ENCODE measurements at places on chromosomes 3 and 15.
A peak's percentile ranks its signal among the peaks of the same experiment; 100 is the strongest.

GRCh38 chr3:128553560-128553959 lies 60.6 kb upstream of the GATA2 start:
- no peak for DNase-seq

DNA sequence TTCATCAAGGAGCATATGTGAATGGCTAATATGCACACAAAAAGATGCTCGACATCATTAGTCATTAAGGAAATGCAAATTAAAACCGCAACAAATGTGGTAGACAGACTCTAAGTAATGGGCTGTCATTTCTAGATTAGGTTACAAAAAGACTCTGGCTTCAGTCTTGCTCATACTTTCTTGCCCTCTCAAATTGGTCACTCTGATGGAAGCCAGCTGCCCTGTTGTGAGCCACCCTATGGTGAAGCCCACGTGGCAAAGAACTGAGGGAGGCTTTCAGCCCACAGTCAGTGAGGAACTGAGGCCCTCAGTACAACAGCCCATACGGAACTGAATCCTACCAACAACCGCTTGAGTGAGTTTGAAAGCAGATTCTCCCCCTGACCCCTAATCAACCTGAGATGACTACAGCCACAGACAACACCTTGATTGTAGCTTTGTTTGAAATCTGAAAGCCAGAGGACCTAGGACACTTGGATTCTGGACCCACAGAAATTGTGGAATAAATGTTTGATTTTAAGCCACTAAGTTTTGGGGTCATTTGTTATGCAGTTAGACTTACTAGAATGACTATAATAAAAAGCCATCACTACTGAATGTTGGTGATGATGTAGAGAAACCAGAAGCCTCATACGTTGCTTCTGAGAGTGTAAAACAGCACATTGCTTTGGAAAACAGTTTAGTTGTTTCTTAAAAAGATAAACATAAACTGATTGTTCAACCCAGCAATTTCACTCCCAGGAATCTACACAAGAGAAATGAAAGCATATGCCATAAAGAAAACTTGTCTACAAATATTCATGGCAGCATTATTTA lies 45.7 kb downstream of the EHHADH start:
- no peak for DNase-seq

- DNase-seq, result no peak
Measured at GRCh38 chr15:80461356-80462095, 57.3 kb downstream of the ARNT2 start.

DNA sequence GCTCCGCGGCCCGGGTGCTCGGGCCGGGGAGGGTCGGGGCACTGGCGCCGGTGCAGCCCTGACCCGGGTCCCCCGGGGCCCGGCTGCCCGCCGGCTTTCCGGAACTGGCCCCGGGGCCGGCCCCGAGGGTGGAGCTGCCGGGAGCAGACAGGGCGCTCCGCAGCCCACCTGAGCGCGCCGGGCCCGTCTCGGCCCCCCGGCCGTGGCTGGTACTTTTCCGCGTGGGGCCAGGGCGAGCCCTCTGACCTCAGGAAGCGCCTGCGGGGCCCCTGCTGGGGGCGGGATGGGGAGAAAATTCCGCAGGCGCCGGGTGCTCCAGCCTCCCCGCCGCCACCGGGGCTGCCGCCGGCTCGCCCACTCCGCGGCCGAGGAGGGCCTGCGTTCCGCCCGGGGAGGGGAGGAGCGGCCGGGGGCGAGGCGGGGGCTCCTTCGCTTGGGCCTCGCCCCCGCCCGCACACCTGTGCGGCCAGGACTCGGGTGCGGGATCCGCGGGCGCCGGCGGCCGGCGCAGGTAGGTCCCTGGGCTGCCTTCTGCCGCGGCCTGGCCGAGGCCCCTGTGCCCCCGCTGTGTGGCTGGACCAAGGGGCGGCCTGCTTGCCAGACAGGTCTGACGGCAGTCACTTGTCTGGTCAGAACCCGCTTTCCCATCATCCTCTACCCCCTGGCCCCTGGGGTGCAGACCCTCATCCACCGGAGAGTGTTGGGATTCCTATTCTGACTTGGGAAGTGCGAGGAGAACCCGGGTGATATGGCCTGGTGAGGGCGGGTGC lies 3.5 kb downstream of the FURIN start:
- DNase-seq, result peak; percentile 31

DNA sequence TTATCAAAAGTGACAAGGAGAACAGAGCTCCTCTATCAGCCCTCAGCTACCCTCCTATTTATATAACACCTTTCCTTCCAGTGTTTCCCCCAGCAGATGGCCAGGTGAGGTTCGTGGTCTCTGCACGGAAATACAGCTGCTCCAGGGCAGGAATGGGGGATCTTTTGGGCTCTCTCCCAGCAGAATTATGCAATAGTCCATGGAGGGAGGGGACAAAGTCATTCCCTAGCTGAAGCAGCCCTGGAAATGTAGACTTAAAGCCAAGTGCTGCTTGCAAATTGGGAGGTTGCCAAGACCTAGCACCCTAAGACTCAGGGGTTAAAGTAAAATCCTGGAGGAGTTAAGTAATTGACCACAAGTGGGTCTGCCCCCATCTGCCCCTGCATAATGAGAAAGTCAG lies 256.3 kb downstream of the LRTM1 start:
- DNase-seq, result no peak

- no peak for DNase-seq
Measured at GRCh38 chr3:194767446-194768207, 81.9 kb downstream of the FAM43A start.

- no peak for DNase-seq
Measured at GRCh38 chr15:58875343-58875742, 58.1 kb downstream of the SLTM start.

DNA sequence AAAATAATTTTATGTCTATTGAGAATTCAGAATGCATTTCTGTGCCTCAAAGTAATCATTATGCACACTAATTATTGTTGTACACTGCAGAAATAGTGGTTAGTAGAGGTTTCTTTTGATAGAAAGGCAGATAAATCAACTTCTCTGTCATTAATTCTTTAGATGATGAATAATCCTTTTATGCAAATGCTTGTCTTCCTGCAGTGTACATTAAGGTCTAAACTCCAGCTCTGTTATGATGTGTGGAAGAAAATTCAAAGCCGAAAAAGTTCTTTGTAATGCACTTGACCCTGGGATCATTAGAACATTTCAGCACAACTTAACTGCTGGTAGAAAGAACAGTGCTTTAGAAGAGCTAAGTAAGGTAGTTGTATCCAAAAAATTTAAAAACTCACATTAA lies 353.0 kb downstream of the NLGN1 start:
- no peak for DNase-seq

- no peak for DNase-seq
Measured at GRCh38 chr3:194607592-194608389, 25.4 kb downstream of the TMEM44 start.

DNA sequence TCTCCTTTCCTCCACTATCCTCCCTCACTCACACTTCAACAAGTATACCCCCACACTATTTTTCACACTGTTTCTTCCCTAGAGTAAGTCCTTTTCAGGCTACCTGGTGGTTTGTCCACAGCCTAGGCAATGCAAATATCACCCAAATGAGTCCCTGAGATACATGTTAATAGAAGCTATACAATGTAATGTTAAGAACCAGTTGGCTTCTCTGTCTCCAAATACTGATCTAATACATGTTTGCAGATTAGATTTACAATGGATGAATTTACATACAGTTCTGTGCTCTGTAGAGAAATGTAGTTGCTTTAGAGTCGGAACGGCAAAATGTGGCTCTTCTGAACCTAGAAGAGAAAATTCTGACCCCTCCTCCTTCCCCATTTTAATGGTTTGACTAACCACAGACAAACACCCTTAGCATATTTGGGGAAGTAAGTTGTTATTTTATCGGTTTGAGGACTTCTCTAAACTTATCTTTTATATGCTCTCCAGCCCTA lies 63.6 kb upstream of the MBNL1 start:
- peak; percentile 96 for DNase-seq

DNA sequence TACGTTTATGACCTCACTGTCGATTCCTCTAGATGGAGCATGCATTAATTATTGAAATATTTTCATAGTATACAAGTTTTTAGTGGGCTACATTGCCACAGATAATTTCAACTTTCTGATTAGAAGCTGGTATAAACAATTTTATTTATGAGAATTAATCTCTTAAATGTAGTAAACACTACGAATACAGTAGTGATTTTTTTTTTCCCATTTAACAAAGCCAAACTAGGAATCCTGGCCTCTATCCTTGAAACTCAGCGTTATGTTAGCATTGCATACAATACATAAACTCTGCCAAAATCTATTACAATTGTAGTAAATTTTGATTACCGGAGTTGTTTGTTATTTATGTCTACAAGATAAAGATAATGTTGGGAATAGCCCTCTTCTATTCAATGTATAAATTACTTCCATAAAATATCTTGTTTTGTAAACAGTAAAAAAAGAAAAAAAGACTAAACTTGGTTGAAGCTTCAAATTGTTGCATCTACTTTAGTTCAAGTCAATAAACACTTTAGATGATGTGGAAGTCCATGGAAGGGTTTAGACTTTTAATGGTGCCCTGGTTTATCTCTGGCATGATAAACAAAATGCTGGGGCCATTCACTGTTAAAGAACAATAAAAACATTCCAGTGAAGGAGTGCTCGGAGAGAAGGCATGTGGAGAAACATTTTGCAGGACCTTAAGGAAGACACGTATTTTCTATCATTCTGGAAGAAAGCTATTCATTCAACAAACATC lies 77.3 kb upstream of the NR2F2 start:
- DNase-seq, result no peak

- DNase-seq, result no peak
Measured at GRCh38 chr15:32829436-32829835, 111.6 kb downstream of the GREM1 start.

GRCh38 chr15:95996494-95996893 lies 334.0 kb upstream of the NR2F2 start:
- DNase-seq, result peak; percentile 73

DNA sequence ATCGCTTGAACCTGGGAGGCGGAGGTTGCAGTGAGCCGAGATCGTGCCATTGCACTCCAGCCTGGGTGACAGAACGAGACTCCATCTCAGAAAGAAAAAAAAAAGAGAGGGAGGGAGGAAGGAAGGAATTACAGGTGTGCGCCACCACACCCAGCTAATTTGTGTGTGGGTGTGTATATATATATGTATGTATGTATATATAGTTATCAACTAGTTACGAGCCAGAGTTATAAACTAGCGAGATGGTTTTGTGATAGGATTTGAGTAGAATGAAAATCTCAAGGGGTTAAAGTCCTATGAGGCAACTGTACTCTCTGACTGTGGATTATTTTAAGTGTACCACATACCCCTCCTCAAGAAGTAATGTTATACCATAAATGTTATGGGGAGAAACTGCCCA lies 50.9 kb upstream of the SIN3A start:
- DNase-seq, result no peak

DNA sequence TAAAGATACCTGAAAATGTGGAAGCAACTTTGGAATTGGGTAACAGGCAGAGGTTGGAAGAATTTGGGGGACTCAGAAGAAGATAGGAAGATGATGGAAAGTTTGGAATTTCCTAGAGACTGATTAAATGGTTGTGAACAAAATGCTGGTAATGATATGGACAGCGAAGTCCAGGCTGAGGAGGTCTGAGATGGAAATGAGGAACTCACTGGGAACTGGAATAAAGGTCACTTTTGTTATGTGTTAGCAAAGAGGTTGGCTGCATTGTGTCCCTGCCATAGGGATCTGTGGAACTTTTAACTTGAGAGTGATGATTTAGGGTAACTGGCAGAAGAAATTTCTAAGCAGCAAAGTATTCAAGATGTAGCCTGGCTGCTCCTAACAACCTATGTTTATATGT lies 13.0 kb downstream of the MITF start:
- DNase-seq, result no peak

- DNase-seq, result no peak
Measured at GRCh38 chr3:185649414-185649813, 63.3 kb downstream of the SENP2 start.

DNA sequence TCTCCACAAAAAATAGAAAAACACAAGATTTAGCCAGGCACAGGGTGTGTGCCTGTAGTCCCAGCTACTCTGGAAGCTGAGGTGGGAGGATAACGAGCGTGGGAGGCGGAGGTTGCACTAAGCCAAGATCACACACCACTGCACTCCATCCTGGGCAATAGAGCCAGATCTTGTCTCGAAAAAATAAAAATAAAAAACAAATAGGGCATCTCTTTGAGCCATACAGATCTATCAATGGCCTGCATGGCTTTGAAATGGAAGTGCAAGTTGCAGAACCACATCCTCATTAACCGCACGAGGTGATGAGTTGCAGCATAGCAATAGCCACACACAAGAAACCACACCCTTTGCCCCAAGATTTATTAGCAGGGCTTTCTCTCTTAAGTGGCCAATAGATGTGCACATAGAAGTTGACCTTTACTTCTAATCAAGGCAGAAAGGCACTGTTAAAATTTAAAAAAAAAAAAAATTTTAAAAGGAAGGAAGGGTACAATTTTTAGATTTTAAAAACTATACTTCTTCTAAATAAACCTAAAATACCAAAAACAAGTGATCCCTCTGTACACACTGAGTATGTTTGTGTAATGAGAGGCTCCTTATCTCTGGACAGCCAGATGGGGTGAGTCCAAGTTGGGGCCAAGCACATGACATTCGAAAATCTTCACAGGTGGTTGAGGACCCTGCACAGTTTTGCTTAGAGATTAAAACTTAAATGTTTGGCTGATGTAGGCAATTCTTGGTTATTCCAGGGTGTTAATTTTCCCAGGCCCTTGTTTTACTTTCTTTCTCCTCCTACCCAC lies 53.4 kb downstream of the FILIP1L start:
- peak; percentile 84 for DNase-seq

DNA sequence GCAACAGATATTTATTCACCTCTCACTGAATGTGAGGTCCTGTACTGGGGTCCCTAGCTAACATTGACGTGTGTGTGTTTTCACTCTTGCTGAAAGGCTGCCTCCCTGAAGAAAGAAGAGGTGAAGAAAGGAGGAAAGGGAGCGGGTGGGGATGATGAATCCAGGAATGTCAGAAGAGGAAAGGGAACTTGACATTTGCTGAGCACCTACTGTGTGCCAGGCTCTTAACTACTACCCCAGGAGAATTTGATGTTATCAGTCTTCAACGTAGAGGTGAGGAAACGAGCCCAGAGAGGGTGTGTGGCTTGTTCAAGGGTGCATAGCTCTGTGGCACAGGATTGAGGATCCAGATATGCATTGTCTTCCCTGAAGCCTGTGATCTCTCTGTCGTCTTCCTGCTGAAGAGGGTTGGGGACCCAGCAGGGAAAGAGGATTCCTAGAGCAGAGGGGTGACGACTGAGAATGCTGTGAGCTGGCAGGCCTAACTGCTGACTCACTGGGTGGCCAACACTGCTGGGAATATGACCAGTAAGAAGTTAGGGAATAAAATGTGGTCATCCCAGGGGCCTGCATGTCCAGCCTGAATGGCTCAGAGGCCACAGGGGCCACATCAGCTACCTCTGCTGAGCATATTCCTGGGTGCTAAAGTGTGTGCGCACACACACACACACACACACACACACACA lies 6.6 kb upstream of the ATP2B2 start:
- DNase-seq, result no peak

- no peak for DNase-seq
Measured at GRCh38 chr3:176615826-176616225, 581.5 kb downstream of the TBL1XR1 start.

All from hematopoietic multipotent progenitor cell treated with erythropoietin and hydrocortisone succinate and interleukin-3 and kit ligand, for 4 days (in vitro differentiated cells).